ENCODE measurements at places on chromosomes 16 and 17.
A peak's percentile ranks its signal among the peaks of the same experiment; 100 is the strongest.

DNA sequence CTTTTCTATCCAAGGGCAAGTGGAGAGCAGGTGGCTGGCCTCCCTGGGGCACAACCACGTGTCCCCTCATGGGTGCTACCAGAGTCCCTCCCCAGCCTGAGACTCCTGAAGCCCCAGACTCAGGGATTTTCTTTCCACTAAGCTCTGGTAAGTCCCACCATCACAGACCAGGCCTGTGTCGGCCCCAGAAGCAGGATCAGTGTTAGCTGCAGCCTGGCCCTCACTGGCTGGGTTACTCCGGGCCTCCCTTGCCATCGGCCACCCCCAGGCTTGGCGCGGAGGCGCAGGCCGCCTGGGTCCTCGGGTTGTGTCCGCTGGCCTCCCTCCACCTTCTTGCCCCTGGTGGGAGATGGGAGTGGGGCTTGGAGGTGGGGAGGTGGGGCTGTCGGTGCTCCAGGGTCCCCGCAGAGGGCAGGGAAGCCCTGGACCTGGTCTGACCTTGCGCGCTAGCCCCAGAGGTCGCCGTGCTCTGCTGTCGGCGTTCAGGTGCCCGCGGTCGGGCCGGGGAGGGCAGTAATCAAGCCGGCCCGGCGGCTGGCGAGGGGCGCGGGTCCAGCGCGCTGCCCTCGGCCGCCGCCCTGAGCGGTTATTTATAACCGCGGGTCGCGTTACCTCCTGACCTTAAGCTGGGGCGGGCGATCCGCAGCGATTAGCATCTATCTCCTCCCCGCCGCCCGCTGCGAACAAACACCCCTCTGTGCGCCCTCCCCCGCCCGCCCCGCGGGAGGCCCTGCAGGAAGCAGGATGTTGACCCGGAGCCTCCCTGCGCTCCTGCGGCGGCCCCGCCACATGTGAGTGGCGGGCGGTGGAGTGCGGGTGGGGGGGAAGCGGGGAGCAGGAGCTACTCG is 78.1 kb upstream of the TOB1 start:
- peak; percentile 64 for DNase-seq

DNA sequence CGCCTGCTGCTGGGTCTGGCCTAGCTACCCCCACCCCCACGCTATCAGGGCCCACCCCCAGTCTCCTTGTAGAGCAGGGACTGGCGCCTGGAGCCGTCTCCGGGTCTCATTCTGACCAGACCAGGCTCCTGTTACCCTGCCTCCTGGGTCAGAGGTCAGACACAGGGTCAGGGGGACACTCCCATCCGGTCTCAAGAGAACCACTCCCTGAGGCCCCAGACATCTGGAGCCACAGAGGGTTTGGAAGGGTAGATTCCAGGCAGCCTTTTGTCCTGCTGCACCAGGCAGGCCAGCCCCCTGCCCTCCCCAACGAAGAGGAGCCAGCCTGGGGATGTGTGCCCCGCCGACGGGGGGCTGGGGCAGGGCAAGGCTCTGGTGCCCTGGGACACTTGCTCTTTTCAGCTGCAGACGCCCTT is 944 bp upstream of the WFIKKN1 start:
- DNase-seq = no peak

DNA sequence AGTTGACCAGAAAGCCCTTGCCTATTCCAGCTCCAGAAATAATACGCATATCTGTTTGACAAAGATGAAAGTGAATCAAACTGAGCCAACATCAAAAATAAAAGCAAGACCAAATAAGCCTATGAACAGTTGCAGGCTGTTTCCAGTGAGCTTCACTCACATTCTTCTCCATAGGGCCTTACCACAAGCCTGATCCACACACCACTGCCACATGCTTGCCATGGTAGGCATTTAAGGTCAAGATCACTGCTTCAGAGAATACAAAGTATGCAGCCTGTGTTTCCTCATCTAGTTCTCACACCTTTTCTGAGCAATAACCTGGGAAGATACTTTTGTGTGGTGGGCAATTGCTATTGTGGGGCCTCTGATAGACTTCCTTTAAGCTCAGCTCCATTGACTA is 1060.2 kb downstream of the CDH11 start:
- no peak for DNase-seq

DNA sequence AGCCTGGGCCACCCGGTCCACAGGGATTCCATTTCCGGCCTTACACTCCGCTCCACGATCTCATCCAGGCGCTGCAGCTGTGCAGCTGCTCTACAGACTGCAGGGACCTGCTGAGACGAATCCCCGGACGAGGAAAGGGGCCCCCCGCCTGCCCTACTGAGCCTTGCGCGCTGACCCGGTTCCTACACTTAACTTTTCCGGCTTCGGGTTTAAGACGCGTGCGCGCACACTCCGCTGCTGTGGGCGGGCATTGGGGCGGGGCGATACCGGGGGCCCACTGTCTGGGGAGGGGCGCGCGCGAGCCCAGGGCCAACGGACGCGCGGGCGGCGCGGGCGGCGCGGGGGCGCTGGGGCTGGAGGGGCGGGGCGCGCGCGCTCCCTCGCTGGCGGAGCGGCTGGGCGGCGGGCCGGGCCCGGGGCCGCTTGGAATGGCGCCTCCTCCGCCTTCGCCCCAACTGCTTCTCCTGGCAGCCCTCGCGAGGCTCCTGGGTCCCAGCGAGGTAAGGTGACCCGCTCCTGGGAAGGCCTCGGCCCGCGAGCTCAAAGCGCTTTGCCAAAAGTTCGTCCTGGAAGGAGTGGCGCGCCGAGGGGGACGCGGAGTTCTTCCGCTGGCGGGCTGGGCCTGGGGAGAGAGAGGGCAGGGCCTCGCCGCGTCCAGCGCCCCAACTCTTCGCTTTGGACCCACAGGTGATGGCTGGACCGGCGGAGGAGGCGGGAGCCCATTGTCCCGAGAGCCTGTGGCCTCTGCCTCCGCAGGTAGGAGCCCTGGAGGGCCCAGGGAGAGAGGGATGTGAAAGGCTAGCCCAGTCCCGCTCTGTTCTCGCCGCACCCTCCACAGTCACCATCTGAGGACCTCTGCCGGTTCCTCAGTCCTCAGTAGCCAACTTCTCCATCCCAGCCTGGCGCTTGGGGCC is at the start of gene TP53I13:
TP53I13 (plus strand) TSS at position 371 of the 914 bp plus-strand sequence; CDS start at position 429, 58 bp downstream.
- peak; percentile 86 for DNase-seq

DNA sequence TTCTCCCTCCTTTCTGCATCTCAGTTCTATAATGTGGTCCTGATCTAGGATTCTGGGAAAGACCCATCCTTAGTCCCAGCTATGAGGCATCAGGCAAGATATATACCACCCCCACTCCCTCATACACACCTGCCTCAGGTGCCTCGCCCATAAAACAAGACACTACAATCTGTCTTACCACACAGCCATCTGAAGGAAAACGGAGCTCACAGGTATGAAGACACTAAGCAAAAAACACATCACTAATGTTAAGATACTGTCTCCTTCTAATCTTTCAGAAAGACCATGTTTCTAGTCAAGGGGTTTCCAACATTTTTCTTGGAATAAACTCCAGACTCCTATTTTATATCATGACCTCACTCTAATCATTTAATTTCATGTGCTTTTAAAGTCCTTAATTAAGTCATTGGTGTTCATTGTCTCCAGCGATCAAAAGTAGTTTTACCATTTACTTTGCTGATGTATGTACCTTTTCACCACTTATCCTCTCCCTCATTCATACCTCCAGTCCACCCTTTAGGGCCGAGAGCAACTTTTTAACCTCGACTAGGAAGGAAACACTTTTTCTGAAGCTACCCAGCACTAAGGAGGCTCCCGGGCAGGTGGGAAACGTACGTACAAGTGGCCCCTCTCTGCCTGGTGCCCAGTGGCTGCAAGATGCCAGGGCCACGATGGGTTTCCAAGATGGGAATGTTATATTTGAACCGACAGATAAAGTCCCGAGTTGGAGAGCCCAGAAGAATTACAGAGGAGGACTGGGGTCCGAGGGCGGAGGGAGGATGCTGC is 979 bp downstream of the MAP3K14 start:
- no peak for DNase-seq

- no peak for DNase-seq
Measured at GRCh38 chr17:50583641-50584040, 23.1 kb downstream of the CACNA1G start.

- no peak for DNase-seq
Measured at GRCh38 chr17:7146115-7146514, 31.5 kb upstream of the ASGR2 start.

GRCh38 chr17:68297195-68297594 is 5.9 kb downstream of the ARSG start:
- no peak for DNase-seq

- no peak for DNase-seq
Measured at GRCh38 chr17:45262516-45263476, 902 bp upstream of the SPATA32 start.

DNA sequence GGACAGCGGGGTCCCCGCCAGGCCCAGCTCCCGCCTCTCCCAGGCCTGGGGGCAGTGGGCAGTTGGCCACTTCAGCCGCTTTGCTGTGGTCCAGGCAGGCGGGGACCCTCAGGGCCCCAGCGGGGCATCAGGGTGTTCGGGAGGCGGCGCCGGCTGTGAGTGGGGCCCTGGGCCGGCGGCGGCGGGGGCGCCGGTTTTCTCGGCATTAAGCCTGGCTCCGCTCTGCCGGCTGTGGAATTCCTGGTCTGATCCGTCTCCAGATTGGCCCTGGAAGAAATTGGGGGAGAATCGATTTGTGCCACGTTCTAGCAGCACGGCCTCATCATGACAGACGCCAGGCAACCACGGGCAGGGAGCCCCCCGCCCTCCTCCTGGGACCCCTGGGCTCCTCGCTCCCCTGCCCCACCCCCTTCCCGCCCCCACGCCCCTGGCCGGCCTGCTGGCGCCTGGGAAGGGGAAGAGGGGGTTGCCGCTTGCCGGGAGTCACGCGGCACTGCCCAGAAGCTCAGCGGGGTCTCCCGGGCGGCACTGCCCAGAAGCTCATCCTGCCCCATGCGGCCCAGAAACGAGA is 28.6 kb upstream of the SSTR5 start:
- no peak for DNase-seq

- DNase-seq = no peak
Measured at GRCh38 chr16:77457046-77457445, 22.2 kb upstream of the ADAMTS18 start.

- no peak for DNase-seq
Measured at GRCh38 chr17:12659500-12659899, 6.2 kb upstream of the MYOCD start.

- DNase-seq = no peak
Measured at GRCh38 chr16:31130899-31131298, 4.6 kb downstream of the PRSS8 start.

GRCh38 chr17:7559320-7560171 is 996 bp downstream of the TNFSF13 start:
- no peak for DNase-seq

GRCh38 chr17:40506786-40507185 is 5.4 kb upstream of the TNS4 start:
- no peak for DNase-seq

DNA sequence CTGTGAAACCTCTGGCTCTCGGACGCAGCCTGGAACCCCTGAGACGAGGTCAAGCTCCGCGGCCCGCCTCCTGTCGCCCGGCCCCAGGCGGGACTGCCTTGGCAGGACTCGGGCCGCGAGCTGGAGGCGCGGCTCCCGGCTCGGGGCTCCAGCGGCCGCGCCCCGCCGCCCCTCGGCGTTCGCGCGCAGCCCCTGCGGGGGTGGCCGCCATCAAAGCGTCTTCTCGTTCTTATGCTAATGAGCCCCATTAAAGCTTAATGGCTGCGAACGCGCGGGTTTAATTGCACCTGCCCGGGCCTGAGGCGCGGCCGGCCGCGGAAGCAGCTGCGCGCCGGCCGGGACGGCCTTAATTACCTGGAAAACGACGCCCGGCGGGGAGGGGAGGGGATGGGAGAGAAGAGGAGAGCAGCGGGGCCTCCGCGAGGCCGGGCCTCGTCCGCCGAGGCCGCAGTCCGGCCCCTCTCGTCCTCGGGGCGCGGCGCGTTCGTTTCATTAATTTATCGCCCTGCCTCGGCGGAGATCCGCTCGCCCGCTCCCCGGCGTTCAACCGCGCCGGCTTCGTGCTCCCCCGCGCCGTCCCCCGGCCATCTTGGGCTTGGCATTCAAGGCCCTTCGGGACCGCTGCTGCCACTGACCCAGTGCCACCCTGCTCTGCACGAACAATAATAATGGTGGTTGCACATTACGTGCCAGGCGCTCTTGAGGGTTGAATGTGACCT is 19.2 kb downstream of the RAI1 start:
- no peak for DNase-seq

DNA sequence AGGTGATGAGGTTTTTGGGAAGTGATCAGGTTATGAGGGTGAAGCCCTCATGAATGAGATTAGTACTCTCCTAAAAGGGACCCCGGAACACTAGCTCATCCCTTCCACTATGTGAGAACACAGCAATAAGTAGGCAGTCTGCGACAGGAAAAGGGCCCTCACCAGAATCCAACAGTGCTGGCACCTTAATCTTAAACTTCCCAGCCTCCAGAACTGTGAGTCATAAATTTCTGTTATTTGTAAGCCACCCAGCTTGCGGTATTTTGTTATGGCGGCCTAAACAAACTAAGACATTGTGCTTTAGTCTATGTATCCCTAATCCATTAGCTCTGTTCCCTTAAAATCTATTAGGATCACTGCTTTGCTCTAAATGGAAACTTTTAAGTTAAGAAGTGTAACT is 8.5 kb downstream of the SLFN12 start:
- DNase-seq = no peak

GRCh38 chr16:24950275-24950674 is 64.9 kb downstream of the ARHGAP17 start:
- no peak for DNase-seq

GRCh38 chr16:82651921-82652601 is 25.3 kb downstream of the CDH13 start:
- no peak for DNase-seq

GRCh38 chr16:66810391-66810790 is 9.0 kb upstream of the TERB1 start:
- no peak for DNase-seq

DNA sequence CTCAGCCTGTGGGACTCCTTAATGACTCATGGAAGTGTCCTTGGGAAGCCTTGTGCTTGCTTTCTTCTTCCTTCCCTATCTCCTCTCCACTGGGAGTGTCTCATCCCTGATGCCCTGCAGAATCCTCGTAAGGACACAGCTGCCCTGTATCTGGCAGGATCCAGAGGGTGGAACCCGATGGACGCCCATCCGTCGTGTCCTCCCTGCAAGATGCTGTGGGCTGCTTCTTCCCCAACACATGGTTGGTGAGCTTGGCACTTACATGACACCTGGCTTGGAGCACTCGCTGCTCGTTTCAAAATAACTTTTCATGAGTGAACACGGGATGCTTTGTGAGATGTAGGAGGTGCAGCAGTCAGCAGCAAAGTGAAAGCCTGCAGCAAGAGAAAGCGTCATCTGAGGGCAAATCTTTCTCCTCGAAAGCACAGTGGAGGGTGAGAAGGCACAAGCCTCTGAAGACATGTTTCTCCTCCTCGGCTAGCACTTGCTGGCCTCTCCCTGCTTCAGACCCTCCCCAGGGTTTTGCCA is 3.3 kb downstream of the CCL15 start:
- DNase-seq = no peak

GRCh38 chr17:80303824-80304223 is 43.2 kb downstream of the RNF213 start:
- DNase-seq = no peak

- no peak for DNase-seq
Measured at GRCh38 chr16:84864326-84864955, 44.7 kb downstream of the CRISPLD2 start.

- no peak for DNase-seq
Measured at GRCh38 chr16:10728003-10728887, 15.4 kb upstream of the NUBP1 start.
